ENCODE measurements at places on chromosomes 3 and 15.

GRCh38 chr3:107542665-107543064, 19.9 kb downstream of the BBX start:
- no peak for DNase-seq

- no peak for DNase-seq
Measured at GRCh38 chr3:187062526-187063177, 76.6 kb downstream of the RPL39L start.

DNA sequence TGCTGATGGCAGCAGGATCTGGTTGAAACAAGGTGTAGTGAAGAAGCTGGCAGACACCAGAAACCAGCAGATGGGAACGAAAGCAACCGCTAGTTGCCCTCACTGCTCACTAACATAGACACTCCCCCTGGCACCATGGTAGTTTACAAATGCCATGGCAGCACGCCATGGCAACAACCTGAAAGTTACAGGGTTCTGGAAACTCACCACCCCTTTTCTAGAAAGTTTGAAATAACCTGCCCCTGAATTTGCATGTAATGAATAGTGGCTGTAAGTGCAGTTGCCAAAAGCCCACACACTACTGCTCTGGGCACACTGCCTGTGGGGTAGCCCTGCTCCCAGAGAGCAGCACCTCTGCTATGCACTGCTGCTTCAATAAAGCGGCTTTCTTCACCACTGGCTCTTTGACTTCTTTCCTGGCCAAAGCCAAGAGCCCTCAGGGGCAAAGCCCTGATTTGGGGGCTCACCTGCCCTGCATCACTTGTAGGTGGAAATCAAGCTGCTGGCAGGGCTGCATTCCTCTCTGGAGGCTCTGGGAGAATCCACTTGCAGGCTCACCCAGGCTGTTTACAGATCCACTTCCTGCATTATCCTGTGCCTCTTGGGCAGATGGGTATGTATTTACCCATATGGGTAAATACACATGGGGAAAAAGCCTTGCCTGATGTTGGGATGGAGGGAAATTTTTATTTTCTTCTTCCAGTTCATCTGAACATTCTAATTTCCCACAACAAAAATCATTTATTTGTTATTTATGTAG, 2.0 kb upstream of the GP9 start:
- DNase-seq = peak; percentile 27

DNA sequence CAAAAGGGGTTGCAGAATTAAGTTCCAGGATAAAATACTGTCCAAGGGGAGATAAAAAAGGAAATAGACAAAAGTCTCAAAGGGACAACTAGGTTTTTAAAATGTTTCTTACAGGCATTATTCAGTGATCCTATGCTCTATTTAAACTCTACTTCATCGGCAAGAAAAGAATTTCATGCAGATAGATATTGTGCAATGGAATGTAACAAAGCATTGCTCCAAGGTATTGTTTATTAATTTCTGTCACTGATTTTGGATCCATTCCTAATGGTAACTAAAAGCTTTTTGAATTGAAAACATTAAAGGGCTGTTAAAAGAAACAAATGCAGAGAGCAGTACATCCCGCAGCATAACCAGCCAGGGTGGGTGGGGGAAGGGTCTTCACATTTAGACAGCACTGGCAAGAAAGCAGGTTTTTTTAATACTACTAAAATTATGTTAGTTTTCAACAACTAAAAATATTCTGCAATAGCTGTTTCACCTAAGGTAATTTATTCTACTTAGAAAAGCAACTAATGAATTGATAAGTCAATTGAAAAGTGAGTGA, 82.9 kb downstream of the THBS1 start:
- no peak for DNase-seq

DNA sequence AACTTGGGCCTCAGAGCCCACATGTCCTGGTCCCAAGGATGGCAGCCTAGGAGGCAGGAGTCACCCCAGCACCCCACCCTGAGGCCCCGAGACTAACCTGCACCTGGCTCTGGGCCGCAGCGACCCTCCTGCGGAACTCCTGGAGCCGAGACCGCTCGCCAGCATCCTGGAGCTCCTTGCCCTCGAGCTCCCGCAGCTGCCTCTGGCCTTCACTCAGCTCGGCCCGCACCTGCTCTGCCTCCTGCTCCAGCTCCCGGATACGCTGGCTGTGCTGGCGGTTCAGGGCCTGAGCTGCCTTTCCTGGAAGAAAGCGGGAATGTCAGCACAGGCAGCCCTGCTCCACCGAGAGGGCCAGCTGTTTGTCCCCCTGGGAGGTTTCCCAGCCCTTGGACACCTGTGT, 13.2 kb downstream of the KIF7 start:
- DNase-seq = no peak

- DNase-seq = no peak
Measured at GRCh38 chr3:99499235-99500158, 138.9 kb upstream of the COL8A1 start.

DNA sequence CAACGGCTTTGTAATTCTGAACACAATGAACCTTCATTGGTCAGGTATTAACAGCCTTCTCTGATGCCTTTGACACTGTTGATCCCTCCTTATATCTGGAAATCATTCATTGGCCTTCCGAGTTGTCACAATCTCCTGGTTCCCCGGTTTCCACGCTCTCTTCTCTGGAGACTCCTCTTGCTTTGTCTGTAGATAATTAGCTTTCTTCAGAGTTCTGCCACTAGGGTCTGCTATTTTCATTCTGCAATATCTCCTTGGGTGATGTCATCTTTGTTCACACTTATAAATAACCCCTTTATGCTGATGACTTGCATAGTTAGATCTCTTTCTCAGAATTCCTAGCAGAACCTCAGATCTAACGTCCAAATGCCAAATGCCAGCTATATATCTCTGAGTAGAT, 583.8 kb upstream of the ZNF717 start:
- DNase-seq = no peak

DNA sequence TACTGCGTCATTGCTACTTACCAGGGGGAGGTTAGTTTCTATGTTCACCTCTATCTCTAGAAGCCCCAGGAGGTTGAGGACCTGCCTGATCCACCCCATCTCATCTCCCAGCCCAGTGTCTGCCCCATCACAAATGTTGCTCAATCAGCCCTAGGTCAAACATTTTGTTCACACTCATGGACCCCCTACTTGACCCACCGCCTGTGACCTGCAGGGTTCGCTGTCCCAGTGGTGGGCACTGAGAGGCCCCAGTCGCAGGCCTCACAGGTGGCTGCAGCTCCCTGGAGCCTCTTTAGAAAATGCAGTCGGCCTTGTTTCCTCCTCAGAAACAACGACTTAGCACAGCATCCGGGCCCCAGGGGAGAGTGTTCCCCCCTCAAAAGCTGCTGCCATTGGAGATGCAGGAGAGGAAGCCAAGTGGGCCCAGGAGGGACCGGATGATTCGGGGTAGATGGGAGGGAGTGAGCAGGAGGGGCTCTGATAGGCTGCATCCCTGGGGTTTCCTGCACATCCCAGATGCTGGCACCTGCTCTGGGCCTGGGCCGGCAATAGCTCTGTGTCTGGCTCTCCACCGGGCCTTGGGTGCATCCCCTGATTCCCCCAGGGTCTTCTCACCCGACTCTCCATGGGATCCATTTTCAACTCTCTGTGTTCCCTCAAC, 18.4 kb upstream of the INSYN1 start:
- no peak for DNase-seq

DNA sequence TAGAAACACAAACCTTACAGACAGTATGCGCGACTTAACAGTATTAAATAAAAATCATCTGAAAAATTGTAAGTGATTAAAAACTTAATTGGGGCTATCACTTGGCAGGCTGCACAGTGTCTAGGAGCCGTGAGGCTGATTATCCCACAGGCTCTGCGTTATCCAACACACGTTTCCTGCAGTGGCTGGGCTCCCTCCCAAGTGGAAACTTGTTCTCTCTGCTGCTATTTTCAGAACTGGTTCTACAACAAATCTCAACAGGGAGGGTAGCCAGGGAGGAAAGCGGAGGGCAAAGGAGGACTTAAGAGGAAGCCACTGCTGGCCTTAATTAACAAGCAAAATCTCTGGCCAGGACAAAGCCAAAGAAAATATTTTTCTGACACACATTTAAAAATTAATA, 555.2 kb downstream of the MAGI1 start:
- no peak for DNase-seq

GRCh38 chr3:194739498-194740284, 54.0 kb downstream of the FAM43A start:
- DNase-seq = no peak

DNA sequence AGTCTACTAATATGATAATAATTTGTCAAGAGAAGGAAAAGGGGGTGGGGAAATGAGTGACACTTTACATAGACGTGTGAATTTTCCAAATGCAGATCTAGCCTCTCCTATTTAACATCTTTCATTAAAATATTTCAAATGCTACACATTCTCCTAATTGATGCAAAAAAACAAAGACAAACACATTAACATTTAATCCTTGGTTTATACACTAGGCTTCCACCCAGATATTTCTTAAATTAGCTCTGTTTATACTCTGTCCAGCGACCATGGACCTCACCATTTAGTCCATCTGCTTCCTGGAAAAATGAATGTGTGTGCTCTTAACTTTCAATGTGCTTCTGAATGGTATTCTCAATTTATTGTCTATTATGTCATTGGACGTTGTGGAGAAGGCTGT, 409.9 kb downstream of the LSAMP start:
- no peak for DNase-seq

DNA sequence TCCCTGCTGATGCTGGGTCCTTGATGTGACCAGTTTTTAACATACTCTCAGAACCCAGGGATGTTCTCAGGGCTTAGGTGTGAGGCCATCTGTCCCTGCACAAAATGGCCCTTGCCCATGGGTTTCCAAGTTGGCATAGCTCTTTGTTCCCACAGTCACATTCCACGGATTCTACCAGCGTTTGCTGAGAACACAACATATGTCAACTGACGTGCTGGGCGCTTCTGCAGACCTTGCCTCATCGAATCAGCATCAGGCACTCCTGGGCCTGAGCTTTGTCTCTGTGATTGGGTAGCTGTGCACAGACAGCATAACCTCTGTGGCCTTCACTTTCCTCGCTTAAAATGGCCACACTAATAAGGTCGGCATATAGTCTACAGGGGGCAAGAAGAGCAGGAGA, 69.0 kb downstream of the MGLL start:
- DNase-seq = no peak

DNA sequence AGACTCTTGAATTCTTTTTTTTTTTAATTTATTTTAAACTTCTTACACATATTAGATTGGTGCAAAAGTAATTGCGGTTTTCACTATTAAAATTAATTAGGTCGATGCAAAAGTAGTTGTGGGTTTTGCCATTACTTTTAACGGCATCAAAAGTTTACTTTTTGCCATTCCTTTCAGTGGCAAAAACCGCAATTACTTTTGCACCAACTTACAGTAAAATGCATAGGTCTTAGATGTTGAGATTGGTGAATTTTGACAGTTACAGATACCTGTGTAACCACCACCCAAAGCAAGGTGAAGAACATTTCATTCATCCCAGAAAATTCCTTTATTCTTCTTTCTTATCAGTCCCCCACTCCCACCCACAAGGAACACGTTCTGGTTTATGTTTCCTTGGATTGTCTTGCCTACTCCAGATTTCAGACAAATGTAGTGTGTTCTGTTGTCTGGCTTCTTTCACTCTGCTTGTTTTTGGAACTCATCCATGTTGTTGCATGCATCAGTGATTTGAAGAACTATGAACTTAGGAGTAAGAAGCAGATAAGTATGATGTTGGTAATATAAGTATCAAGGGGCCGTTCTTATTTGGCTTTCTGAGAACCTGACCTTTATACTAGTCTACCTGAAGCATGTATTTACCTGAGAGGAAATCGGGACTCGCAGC, 198.4 kb upstream of the UBE2E1 start:
- no peak for DNase-seq

DNA sequence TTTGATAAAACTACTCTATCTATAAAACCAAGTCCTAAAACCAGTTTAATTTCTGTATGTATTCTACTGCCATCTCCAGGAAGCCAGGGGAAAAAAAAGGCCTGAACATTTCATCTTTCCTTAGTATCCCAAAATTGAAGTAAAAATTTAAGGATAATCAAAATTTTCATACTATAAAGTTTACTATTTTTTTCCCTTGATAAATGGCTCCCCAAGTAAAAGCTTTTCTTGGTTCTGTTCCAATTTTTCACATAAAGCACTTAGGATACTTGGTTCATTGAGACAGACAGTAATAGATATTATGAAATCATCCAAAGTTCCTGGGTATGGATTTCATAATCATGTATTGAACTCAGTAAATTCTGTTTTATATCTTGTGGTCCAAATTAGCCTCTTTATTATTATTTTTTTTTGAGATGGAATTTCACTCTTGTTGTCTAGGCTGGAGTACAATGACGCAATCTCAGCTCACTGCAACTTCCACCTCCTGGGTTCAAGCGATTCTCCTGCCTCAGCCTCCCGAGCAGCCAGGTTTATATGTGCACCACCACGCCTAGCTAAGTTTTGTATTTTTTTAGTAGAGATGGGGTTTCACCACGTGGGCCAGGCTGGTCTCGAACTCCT, 34.5 kb downstream of the ICE2 start:
- no peak for DNase-seq

DNA sequence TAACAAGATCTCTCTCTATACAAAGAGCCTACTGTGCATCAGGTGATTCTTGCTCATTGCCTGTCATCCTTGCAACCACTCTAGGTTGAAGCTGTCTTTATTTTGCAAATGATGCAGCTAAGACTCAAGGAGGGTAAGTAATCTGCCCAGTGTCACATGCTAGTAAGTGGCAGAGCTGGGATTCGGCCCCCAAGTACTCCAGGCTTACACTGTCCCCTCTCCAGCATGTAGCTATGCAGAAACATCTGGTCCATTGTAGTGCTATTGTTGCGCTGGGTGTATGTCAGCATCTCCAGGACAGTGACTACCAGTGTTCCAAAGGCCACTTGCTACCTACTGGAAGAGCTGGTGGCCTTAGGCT, 248.9 kb downstream of the SLCO3A1 start:
- DNase-seq = no peak

DNA sequence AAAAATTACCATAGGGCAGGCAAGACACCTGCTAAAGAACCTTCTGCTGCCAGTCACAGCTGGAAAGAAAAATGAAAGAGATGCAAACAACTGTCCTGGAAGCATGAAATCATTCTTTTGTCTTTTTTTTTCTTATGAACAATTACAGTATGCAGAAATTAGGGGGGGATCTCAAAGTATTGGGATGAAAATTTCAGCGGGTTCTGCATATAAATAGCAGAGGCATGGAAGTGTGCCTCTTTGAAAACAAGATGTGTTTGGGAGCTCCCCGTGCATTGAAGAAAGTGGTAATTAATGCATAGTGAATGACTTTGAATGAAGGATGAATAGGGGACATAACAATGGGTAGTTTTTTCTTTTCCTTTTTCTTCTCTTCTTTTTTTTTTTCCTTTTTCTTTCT, 431.2 kb downstream of the SOX2 start:
- no peak for DNase-seq

- DNase-seq = no peak
Measured at GRCh38 chr3:152818027-152818426, 16.9 kb upstream of the P2RY1 start.

- DNase-seq = no peak
Measured at GRCh38 chr3:132236701-132237651, 80.2 kb upstream of the ACP3 start.

DNA sequence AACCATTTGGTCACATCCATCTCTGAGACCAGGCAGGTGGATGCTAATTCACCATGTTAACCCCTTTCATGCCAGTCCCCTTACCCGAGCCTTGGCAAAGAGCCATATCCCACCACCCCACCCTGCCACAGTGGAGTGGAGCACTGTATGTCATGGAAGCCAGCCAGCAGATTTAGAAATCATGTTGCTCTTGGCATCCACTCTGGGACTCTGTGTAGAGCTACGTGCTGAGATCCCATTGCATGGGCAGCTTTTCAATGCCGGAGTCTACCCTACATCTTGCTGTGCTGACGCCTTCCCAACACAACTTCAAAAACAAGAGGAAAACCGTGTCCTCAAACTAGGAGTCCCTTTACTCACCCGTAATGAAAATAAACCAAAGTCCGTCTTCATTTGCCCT, 131.0 kb downstream of the NTRK3 start:
- no peak for DNase-seq
